NCI-H1048 (cell line): ENCODE measurements at places on chromosomes 13 and 19.

- DNase-seq: no peak
Observed at GRCh38 chr19:30671622-30672051, 299.5 kb downstream of the ZNF536 start.

GRCh38 chr19:48746738-48747575, at the start of gene IZUMO1:
Gene IZUMO1, minus strand, starts transcription at chr19:48746909. Its CDS starts 1,050 bp downstream, at chr19:48745859.
- no peak for DNase-seq

- no peak for DNase-seq
Observed at GRCh38 chr19:50952910-50953309, at the start of gene KLK5. Gene KLK5, minus strand, starts transcription at chr19:50953038. Its CDS starts 381 bp downstream, at chr19:50952657.

- no peak for DNase-seq
Observed at GRCh38 chr13:85500696-85501256, 298.4 kb downstream of the SLITRK6 start.

- no peak for DNase-seq
Observed at GRCh38 chr13:75202981-75203380, 279.0 kb downstream of the TBC1D4 start.

DNA sequence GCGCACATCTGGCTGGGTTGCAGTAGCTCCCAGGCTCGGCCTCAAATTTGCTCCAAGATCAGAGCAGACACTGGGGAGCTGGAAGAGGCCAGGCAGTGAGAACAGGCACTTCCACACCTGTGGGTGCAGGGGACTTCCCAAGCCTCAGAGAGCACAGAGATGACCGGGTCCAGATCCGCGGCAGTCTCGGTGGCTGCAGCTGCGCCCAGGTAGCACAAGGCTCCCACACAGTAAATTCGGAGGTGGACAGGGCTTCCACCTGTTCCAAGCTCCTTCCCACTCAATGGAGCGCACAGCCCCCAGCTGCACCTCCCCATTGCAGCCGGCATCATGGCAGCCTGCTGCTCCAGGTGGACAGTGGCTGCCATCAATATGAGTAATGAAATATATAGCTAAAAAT, 1417.4 kb upstream of the SLC10A2 start:
- DNase-seq: no peak

- no peak for DNase-seq
Observed at GRCh38 chr13:44063881-44064280, 184.2 kb downstream of the LACC1 start.

DNA sequence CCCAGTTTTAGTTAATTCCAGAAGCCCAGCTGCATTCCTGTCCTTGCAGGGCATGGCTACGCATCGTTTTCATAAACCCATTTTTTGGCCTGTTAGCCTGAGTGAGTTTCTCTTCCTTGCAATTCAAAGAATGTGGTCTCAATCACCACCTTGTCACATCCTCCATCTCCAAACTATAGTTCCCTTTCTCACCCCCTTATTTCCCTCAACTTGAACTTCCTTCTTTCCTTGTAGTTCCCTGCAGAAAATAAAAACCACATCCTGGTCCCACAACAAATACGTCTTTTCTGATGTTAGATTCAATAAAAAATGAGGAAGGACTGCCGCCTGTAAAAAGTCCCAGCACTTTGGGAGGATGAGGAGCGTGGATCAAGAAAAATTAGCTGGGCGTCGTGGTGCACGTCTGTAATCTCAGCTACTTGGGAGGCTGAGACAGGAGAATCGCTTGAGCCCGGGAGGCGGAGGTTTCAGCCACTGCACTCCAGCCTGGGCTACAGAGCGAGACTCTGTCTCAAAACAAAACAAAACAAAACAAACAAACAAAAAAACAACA, 13.2 kb downstream of the ADGRE3 start:
- DNase-seq: no peak

DNA sequence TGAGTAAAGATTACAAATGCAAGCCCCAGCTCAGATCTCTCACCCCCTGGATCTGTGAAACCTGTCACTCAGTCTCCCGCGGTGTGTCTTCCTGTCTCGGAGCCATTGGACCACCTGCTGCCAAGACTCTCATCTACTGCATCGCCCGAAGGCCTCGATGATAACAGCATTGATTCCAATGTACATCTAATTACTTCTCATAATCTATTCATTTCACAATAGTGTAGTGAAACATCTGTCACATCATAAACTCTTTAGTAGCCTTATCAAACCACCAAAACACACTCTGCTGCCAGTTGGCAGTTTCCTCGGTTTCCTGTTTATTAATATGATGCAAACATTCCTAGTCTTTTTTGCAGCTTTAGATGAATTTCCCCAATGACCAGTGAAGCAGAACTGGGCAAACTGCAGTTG, 220.3 kb downstream of the POU4F1 start:
- DNase-seq: no peak

DNA sequence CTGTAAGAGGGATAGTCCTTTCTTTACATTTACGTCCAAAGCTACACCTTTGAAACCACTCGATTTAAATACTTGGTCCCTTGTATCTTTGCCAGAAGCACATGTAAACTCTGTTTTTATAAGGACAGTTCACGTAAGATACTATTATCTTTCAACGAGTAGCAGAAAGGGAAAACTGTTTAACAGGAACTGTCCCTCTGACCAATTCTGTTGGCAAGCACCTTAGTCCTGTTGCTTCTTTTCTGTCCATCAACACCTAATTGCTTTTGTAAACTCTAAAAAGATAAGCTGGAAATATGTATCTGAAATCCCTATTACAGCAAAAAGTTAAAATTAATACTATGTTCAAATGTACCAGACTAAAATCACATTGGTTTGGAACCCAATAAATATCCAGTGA, 37.4 kb downstream of the PCDH9 start:
- no peak for DNase-seq

DNA sequence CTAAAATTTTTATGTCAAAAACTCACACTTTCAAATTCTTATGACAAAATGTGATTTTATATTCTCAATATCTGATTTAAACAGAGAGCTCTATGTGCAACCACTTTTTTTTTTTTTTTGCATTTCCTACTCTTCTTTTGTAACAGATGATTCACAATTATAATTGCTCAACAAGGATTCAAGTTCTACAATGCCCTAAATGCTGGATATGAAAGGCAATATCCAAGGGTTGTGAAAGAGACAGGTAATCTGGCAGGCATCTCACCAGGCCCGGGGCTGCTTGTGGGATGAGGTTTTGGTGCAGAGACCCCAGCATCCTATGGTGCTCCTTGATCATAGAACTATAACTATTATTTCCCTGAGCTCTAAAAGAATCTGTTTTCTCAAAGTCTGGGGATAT, 363.6 kb upstream of the NBEA start:
- DNase-seq: no peak

GRCh38 chr13:50682966-50683365, 160.5 kb downstream of the DLEU7 start:
- no peak for DNase-seq

- DNase-seq: no peak
Observed at GRCh38 chr19:33219261-33219815, 6.3 kb downstream of the SLC7A10 start.

GRCh38 chr13:20387441-20387971, 138.2 kb downstream of the CRYL1 start:
- DNase-seq: no peak

DNA sequence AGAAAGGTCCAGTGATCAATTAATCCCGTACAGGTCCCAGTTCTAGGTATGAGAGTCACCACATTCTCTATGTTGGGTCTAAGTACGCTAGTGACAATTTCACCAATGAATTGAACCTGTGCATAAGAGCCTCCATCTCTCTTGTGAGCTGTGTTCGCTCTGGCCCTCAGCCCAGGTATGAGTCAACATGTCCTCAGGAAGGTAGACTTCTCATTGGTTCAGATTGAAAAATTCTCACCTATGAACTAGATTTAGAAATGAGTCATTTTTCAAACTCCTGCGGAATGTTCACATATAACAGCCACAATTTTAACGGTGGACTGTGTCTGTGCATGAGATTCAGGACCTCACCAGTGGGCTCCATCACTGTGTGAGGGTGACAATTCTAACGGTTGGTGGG, 12.7 kb upstream of the ZNF43 start:
- DNase-seq: no peak

- DNase-seq: no peak
Observed at GRCh38 chr13:85445534-85445933, 353.7 kb downstream of the SLITRK6 start.

DNA sequence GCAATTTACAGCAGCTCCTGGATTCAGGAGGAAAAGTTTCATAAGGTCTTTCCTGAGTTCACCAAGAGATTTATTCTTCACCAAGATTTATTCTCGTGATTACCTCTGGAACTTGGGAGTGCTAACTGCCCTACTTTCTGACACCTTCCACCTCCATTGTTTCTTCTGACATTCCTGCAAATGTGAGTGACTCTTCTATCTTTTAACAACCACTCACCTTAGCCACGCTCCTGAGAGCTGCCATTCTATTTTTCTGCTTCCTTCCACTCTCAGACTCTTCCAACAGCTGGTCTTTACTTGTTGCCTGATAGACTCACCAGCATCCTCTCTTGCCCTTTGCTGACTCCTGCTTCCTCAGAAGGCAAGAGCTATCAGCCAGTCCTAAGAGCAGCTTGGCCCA, 11.5 kb upstream of the CBY2 start:
- DNase-seq: no peak
